GM23248 (cell line): ENCODE measurements at places on chromosomes 4 and X.
A peak's percentile ranks its signal among the peaks of the same experiment; 100 is the strongest.

DNA sequence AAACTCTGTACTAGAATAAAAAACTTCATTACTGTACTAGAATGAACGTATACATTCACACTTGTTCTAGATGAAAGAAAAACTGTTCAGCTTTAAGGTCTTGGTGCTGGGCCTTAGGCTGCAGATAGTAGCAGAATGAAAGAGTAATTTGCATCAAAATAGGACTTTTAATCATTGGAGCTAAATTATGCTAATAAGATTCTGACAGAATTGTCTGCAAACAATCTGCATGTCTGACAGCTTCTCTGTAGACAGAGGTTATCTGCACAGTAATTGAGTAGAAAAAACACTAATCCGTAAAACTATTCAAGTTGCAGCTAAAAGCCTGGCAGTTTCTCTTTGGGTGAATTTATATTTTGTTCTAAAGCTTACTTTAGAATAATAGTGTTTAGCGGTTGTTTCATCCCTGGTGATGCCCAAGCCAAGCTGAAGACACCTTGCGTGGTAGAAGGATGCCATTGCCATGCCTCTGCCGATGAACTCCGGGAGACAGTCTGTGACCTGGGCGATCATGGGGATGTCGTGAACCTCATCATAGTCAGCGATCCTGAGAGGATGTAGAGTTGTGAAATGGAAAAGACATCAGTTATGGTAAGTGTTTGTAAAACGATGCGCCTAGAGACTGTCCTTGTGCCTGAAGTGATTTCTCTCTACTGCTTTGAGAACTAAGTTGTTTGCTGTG is 25.3 kb downstream of the LRP2BP start:
- no peak for DNase-seq

DNA sequence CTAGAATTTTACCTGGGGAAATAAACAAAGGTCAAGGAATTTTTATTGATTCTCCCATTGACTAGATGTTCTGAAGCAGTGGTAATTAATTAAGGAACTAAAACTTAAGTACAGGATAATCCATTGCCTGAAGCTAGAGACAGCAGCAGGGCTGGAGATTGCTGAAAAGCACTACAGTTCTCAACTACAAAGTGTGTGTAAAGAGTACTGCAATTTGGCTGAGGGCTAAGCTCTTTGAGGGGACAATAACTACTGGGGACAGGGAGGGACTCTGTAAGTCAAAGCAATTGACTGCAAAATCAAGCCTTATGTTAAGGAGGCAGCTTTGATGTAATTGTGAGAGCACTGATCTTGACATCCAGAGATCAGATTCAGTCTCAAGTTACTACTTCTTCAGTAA is 260.4 kb downstream of the GALNTL6 start:
- DNase-seq = no peak

GRCh38 chr4:173839865-173840264 is 309.8 kb upstream of the HAND2 start:
- DNase-seq = no peak

DNA sequence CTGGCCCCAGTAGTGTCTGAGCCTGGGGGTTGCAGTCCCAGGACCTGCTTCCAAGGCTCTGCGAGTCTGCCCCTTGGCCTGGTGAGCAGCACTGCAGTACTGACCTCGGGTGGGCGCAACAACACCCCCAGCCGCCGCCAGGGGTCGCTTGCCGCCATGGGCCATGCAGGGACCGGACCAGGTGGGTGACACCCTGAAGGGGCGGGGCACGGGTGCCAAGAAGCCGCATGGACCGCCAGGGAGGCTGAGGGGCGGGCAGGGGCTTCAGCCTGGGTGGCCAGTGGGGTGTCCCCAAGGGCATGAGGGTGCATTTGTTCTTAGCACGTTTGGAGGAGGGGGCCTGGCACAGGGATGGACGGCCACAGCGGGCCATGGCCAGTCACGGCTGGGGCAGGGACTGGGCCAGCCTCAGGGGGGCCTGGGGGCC is 25.0 kb downstream of the TACC3 start:
- DNase-seq = peak; percentile 75

DNA sequence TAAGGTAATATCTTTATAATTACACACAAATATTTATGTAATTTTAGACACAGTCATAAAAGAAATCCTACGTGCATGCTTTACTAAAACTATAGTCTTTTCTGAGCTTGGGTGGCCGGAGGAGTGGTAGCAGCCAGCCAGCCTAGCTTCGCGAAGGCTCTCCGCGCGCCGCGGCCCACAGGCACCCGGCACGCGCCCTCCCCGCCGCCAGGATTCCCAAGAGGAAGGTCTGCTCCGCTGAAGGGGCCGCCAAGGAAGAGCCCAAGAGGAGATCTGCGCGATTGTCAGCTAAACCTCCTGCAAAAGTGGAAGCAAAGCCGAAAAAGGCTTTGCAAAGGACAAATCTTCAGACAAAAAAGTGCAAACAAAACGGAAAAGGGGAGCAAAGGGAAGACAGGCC is 8.7 kb upstream of the PJA1 start:
- no peak for DNase-seq

- peak; percentile 74 for DNase-seq
Observed at GRCh38 chr4:28350485-28350884, 1489.8 kb downstream of the STIM2 start.

DNA sequence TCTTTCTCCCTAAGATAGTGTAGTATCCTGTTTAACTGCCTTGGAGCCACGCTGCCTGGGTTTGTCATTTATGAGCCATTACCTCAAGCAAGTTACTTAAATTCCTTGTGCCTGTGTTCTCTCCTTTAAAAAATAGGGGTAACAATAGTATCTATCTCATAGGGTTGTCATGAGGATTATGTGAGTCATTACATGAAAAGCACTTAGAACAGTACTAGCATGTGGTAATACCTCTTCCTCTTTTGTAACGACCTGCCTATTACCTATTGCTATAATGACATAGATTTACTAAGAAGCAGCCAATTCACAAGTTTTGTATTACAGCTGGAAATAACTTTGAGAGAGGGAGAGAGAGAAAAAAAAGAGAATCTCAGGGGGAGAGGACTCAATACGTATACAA is 834.7 kb downstream of the RAPGEF2 start:
- DNase-seq = no peak

DNA sequence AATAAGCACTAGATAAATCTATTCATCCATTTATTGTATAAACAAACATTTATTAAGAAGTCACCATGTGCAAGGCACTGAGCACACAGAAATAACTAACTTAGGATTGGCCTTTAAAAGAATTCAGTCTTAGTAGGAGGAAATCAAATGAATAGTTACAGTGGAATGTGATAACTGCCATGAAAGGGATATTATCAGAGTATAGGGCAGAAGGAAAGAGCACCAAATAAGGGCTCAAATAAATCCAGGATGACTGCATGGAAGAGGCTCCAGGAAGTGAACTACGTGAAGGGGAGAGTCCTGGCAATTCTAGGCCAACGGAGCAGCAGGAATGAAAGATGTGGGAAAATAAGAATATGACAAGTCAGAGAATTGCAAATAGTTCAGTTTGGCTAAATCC is 406.0 kb downstream of the INPP4B start:
- DNase-seq = no peak

DNA sequence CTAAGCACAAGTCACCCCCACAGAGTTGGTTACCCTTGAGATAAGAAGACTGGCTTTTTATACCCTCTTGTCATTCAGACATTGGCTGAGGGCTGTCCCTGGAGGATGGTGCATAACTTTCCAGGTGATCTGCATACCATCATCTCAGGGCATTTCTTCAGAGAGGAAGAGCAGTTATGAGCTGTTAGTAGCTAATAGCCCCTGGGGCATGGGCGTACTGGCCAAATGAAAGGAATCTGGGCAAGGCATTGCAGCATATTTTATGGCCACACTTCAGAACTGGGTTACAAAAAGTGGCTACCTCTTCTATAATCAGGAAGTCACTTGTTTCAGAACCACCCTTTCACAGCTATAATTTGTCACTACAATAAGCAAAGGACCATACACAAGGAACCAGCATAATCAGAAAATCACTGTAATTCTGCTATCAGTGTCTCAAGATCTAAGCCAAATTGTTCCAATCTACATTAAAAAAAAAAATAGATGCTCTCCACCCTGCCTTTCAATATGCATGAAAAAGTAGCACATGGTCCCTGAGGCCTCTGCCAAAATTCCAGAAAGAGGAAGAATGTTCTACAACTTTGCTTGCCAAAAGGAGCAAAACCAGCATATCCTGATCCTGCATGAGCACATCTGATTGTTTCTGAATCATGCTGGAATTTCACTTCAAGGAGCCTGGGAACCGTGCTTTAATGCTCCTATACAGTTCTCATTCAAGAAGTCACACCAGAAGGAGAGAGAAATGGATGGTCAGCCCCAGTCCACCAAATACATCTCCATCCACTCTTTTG is 92.0 kb downstream of the TMEM144 start:
- peak; percentile 82 for DNase-seq

DNA sequence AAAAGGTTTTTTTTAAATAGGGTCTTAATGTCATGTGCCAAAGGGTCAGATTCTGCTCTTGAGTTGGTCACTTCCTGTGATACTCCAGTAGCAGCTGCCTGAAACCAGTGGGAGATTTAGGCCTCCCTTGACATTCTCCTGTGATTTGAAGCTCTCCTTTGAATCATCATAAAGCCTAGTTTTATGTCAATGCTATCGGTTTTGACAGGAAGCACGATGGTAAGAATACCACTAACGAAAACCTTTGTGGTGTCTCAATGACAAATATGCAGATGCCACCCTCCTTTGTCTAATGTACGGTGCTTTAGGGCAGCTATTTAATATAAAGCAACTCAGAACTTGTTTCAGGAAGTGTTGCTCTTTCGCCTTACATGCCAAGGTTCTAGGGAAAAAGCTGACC is 44.2 kb downstream of the CCNI start:
- DNase-seq = no peak
